ENCODE measurements at places on chromosomes 11 and 22.

DNA sequence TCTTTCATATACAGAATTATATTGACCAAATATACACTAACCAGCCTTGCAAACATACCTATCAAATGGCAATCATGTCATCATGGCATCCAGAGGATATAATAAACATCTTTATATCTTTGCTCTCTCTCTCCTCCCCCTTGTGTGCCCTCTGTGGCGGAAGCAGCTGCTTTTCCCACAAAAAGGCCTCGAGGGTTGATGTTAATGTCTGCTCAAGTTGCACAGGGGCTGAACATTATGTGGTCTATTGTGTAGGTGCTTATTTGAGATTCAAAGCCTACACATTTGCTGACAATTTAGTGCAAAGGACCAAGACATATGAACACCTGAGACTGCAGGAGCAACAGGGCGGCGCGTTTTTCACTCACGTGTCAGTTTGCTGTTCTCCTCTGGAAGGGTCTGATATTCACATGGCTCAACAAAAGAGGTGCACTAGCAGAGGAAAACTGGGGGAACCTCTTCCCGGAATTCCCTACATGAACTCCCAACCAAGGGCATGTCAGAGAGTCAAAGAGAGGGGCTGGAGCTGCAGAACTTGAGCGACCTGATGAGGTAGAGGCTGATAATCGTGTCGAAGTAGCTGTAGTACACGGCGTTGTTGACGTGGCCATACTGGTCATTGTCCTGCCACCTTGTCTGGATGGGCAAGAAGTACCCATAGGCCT is 138.8 kb downstream of the RCN1 start:
- DNase-seq = no peak

GRCh38 chr11:61975638-61976419 is 8.4 kb upstream of the FTH1 start:
- DNase-seq = peak; percentile 55

GRCh38 chr22:28395920-28396753 is 283.5 kb downstream of the TTC28 start:
- peak; percentile 57 for DNase-seq

DNA sequence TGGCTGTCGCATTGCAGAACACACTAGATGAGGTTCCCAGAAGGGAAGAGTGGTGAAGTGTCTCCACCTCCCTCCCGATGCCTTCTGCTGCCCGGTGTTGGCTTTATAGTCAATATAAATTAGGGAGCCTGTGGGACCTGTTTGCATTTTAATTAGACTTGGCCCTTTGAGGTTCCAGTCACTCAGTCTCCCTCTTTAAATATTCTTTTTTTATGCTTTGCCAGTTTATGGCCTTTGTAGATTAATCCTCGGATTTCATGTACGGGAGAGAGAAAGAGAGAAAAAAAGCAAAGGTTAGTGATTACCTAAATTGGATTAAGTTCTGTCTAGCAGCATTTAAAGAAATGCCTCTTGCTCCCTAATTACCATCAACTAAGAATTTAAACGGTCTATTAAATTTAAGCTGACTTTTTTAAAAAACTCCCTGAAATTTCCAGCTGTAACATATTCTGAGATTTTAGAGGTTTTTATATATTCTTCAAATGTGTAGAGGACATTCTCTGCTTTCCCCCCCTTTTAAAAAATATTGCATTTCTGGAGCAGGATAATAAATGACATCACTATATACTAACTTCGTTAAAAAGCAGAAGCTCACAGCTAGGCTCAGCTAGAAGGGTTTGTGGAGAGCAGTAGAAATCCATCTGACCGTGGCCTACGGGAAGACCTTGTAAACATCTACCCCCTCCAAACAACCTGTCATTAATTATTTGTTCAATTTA is 84.4 kb downstream of the PRR5L start:
- DNase-seq = peak; percentile 23

GRCh38 chr22:35540595-35541253 is at the start of gene RASD2:
TSS of gene RASD2 (plus strand) at chr22:35540831. CDS start at chr22:35546810, 5,979 bp downstream.
- DNase-seq = no peak

Measured in MV-4-11 (cell line).